Endodermal cell (in vitro differentiated cells): ENCODE measurements at places on chromosomes 6 and 20.

DNA sequence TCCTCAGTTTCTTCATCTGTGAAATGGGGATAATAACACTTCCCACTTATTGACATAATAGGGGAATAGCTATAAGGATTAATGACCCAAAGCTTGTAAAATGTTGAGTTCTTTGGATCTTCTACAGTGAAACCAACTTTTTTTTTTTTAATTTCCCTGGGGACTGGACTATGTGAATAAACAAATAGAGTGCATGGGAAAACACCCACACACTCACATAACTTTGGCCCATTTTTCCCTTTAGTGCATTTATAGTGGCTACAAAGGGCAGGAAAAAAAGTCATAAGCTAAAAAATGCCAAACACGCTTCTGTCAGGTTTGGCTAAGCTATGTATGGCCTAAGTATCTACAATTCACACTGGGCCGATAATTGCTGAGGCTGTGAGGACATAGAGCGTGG, 406.2 kb upstream of the JAG1 start:
- no peak for DNase-seq

DNA sequence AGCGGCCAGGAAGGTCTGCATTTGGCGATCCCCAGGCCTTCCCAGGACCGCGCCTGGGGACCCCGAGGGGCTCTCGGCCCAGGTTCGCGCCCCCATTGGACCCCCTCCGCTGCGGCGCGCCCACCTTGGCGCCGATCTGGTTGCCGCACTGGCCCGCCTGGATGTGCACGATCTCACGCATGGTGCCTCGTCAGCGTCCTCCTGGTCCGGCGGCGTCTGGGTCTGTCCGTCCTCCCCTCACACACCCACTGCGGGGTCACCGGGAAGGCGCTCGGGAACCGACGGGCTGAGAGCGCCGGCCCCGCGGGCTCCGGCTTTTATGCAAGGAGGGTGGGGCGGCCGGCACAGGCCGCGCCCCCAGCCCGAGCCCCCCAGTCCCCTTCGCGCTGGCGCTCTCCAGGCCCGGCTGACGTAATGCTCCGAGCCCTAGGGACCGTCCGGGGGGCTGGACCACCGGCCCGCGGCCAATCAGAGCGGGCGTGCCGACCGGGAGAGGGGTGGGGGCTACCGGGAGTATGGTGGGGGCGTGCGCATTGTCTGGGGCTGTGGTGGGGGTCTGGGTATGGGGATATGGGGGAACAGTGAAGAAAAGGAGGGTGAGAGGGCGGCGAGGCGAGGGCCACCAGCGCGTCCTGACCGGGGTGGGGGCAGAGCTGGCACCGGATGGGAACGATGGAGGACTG, at the start of gene TUBB2B:
TSS of gene TUBB2B (minus strand) at position 291 of the 683 bp plus-strand sequence. CDS start at position 181, 110 bp downstream.
- peak; percentile 96 for DNase-seq

DNA sequence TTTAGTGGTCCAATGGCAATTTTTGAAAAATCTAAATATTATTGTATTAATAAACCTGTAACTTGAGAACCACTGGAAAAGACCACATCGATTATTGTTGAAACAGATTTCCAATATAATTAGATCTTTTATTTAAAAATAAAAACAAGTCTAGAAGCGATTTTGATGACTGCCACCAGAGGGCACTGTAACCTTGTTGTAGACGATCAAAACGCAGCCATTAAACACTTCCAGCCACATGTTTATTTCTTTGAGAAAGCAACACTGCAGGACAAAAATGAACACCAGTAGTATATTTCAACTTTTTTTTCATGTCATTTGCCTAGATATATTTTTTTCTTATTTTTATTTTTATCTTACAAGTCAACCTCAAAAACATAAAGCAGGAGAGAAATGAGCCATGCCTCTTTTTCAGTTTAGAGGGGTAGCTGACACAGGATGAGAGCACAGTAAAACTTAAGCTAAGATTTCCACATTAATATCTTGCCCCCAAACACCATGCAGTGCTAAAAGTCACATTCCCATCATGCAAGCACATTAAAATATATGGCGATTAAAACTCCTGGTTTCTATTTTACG, 115.4 kb downstream of the OPRM1 start:
- DNase-seq, result peak; percentile 70

- no peak for DNase-seq
Observed at GRCh38 chr6:70396163-70396562, 17.1 kb upstream of the FAM135A start.

GRCh38 chr6:48134246-48134645, 23.2 kb upstream of the PTCHD4 start:
- no peak for DNase-seq
